Brain microvascular endothelial cell (primary cell): ENCODE measurements at places on chromosomes 5 and 9.

DNA sequence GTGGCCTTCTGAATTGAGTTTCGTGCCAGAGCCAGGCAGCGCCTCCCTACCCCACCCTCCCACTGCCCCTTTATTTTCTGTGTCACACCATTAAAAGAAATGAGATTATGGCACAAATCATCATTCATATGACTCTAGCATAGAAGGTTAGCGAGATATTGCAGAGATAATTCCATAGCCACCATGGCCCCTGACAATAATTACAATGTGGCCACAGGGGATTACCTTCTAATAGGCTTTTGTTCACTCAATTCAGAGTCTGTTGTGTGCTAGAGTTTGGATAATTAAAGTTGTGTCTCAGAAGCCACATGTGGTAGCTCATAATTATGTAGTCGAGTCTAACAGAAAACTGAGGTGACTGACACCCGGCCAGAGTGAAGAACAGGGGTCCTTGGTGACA, 428.1 kb downstream of the ARHGEF28 start:
- no peak for DNase-seq

GRCh38 chr5:83577036-83577636, 105.6 kb downstream of the VCAN start:
- DNase-seq = peak; percentile 90

DNA sequence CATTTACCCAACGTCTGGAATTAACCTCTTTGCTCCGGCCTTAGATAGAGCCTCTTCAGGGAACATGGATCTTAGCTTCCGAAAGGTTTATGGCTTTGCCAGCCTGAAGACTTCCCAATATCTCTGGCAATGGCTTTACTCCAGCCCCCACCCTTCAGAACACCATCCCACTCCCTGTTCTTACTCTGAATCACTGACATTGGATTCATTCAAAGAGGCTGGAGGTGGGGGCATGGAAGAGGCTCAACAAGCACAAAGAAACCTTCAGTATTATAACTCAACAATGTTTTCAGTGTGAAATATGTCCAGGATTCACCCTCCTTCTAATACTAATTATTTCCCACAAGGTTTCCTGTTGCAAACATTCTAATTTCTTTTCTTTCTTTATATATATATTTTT, 91.5 kb downstream of the ASTN2 start:
- no peak for DNase-seq

GRCh38 chr5:156379206-156379605, 52.2 kb downstream of the SGCD start:
- DNase-seq = no peak

DNA sequence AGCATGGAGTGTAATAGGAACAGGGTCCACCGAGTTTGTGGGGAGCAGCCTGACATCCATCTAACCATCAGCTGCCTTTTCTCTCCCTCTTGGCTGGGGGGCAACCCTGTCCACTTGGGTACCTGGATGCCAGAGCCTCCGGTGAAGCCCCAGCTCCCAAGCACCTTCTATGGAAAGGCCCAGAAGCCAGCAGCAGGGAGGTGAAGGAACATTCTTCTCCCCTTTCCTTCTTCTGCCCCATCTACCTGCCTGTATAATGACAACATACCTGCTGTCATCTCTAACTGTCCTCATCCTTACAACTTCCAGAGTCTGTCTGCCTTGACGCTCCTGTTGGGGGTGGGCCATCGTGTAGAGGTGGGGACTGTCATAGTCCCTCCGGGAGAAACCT, 33.1 kb downstream of the THBS4 start:
- no peak for DNase-seq

- DNase-seq = no peak
Observed at GRCh38 chr5:150484964-150485692, 22.8 kb upstream of the NDST1 start.

GRCh38 chr5:111689357-111689935, 67.5 kb downstream of the NREP start:
- DNase-seq = no peak

DNA sequence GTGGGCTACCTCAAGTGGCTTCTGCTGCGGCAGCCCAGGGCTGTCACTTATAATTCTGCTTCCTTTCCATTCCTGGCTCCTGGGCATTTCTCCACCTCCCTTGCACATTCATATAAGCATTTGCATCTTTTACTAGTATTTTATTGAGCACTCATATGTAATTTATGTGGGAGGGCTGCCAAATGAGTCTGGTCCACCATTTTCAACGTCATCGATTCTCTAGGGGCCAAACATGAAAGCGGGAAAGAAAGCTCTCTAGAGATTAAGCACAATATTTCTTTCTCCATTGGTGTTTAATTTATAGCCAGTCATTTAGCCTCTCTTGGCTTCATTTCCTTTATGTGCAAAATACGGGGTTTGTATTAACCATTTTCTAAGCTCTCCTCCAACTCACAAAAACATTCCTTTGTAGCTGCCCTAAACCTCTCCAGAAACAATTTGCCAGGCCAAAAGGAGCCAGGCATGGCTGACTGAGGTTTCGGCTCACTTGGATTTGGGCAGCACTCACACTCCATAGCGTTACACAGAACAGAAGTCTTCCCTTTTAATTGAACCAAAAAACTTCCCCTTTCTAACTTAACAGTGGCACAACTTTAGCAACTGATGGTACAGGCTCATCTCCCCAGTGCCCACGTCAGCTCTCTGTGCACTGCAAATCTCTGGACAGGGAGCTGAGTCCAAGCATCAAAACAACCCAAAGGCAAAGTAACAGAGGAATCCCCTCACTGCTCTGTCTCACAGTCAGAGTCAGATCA, 183.5 kb downstream of the ROR2 start:
- DNase-seq = no peak

DNA sequence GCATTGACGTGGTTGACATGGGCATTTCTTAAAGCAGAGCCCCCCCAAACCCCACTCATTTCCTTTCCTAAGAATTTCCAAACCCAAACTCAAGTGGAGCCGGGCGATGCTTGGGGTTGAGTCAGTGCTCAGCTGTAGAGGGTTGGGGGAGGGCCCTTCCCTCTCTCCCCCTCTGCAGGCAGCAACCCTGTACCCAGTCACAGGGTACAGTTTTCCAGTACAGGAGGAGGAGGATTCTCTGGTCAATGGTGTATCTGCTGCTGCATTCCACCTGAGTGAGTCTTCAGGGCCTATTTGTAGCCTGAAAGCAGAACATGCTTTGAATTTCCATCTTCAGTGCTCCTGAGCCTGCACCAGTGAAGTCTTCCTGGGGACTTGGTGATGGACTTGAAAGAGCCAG, 55.8 kb downstream of the ENTREP1 start:
- peak; percentile 44 for DNase-seq

- peak; percentile 84 for DNase-seq
Observed at GRCh38 chr9:97703437-97704344, 6.6 kb upstream of the XPA start.

DNA sequence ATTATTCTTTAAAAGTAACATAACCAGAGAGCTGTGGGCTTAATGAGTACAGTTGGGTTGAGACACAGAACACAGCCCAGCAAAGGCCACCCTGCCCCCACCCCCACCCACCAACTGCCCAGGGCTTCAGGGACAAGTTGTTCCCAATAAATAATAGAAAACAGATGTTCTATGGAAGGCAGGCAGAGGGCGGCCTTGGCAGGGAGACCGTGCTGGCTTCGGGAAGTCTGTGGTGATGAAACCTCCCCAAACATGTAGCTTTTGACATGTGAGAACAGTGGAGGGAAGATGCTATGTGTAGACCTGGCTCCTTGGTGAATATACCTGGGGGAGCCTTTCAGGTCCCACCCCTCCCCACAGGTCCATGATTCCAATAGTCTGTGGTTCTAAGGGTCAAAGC, 10.0 kb downstream of the TRAF1 start:
- DNase-seq = no peak

DNA sequence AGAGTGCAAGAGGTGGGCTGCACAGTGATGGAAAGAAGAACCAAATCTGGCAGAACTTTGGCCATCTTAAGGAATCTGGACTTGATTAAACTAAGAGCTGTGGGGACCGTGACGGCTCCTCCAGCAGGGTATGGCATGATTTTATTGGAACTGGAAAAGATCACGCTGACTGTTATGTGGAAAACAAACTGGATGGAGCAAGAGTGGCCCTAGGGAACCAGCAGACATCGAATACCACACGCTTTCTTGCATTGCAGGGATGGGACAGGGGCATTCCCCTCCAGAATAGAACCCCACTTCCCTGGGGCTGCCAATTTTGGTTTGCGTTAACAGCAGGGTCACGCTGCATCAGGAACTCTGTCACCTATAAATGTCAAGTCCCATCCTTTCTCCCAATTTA, 38.8 kb downstream of the INSYN2B start:
- no peak for DNase-seq

DNA sequence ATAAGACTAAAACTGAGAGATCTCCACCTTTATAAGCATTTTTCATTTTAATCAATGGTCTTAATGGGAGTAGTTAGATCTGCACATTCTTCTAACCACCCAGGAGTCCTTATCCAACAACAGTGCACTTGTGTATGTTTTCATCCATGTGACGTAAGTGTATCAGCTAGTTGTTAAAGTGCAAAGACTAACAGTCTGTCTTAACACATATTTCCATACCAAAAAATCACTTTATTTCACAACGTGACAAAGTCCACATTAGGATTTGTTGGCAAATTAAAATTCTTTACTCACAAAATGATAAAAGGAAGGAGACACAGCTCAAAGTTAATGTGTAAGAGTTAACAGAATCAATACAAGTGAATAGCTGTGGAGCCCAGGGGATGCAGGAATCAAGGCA, 1.9 kb upstream of the SMC2 start:
- no peak for DNase-seq

GRCh38 chr5:170372971-170373370, 16.2 kb downstream of the KCNMB1 start:
- no peak for DNase-seq

GRCh38 chr5:37578176-37578575, 199.1 kb downstream of the WDR70 start:
- no peak for DNase-seq

DNA sequence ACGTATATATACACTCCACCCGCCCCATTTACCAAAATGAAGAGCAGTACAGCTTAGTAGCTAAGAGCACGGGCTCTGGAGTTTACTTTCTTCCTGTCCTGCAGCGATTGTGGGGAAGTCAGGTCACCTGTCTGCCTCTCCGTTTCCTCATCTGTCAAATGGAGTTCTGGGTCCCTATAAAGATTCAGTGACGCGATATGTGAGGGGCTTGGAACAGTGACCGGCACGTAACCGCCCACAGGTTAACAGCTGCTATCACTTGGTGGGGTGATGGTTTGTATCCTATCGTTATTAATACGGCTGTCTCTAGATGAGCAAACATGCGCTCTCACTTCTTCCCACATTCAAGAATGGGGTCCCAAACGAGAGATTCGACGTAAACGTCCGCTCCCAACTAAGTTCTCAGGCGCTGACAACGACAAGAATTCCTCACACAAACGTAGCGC, 426 bp downstream of the FAM114A2 start:
- peak; percentile 27 for DNase-seq

DNA sequence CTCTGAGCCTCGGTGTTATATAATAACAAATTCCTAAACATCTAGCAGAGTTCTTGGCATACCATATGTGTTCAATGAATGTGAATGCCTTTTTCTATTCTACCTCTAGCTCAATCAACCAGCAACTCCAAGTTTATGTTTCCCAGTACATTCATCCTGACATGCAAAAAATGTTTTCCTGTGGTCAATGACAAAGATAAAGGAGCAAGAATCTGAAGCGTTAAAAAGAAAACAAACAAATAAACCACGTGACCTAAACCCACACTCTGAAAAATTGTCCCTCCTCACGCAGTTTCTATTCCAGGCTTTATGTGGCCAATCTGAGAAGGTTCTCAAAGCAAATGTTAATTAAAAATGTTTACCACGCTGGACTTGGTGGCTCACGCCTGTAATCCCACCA, 18.0 kb downstream of the KLF4 start:
- no peak for DNase-seq

DNA sequence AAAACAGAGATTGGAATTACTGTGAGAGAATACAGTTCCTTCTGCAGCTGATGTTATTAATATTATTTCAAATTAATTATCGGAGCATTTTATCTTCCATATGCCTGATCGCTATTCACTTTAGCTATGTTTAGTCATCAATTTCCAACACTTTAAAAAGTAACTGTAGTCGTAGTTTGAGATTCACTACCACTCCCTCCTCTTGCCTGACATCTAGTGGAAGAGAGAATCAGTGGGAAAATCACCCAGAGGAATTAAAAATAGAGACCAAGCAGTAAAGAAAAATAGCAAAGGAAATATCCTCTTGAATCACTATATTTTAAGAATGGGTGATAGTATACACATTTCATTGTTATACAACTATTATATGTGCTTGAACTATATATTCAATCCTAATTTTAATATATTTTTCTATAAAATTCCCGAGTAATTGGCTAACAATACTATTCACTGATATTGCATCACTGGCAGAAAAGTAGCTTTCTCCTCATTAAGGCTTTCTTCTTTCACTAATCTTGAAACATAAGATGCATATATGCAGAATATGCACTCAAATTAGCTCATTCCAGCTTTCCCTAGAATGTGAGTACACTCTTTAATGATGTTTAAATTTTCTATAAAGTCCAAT, 708.7 kb downstream of the CDH9 start:
- DNase-seq = no peak

DNA sequence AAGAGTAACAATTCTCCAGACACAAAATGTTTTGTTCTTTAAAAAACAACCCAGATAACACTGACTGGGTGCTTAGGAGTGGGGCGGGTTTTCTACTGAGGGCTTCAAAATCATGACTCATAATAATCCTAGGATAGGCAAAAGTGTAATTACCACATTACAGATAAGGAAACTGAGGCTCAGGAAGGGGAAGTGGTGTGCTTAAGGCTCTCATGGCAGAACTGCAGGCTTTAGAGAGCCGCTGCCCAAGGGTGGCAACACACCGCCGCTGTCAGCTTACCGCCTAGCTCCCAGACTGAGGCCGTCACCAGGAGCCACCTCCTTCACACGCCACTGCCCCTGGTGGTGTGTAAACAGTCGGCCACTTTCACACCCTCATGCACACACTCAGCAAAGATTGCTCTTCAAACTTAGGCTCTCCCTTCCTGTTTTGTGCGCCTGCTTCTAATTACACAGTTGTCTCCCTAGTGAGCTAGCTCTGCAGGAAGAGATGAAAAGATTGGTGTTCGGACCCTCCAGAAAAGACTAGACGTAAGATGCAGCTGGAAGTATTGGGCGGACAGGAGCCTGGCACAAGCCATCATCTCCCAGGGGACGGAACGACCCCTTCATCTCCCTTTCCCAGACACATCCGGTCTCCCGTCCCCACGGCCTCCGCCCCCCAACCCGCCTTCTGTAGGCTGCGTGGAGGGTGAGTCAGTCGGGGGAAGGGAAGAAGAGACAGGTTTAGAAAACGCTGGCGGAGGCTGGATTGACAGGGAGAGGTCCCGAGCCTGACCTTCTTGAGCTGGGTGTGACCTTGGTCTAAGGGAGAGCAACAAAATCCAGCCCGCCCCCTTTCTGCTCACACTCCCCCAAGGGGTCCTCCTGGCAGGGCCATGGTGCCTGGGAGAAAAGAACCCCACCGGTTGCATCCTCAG, 162.7 kb downstream of the SYK start:
- DNase-seq = peak; percentile 57

DNA sequence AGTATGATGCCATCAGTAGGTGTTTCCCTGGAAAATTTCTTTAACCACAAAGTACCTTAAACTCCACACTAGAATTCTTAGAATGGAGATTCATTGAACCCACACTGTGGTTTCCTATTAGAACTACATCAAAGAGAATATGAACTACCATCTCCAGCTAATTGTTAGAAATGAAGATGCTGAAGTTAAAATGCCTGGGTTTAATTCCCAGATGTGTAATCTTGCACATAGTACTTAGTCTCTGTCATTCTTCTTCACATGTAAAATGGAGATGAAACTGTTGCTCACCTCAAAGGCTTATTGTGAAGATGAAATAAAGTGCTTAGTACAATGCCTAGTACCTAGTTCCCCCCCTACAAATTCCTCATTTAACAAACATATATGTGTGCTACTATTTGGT, 303.3 kb upstream of the CCNG1 start:
- DNase-seq = no peak
